ENCODE measurements at places on chromosomes 13 and 19.

DNA sequence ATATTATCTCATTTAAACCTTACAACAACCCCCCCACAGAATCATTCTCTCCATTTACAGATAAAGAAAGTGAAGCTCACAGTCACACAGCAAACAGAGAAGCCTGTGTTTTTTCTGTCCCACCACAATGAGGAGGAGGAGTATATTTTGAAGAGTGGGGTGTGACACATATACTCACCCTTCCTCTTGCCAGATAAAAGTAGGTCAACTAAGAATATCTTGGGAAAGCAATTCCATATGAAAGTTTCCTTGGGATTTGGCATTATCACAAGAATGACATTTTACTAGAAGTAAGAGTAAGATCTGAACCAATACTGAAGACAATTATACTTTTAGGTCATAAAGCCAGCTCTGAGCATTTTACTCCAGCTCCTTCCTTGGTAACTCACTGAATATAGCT, 287.5 kb upstream of the HTR2A start:
- DNase-seq, result no peak

DNA sequence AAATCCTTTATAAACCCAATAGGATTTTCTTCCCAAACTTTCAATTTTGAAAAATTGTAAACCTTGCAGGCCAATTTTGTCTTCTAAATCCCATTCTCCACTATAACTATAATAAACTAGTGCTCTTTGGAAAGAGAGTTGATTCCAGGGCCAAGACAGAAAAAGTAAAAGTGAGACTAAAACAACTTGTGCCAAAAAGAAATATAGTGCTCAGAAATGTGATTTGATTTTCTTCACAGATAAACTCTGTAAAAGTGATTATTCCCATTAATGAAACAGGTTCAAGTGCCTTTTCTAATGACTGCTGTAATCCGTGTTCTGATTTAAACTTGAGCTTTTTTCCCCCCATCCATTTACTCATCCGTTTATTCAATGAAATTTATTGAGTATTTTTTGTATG, 1831.1 kb downstream of the SLITRK5 start:
- DNase-seq, result no peak

- DNase-seq, result peak; percentile 85
These were observed 6.4 kb downstream of the ANGPTL6 start for GRCh38 chr19:10095948-10096614.

DNA sequence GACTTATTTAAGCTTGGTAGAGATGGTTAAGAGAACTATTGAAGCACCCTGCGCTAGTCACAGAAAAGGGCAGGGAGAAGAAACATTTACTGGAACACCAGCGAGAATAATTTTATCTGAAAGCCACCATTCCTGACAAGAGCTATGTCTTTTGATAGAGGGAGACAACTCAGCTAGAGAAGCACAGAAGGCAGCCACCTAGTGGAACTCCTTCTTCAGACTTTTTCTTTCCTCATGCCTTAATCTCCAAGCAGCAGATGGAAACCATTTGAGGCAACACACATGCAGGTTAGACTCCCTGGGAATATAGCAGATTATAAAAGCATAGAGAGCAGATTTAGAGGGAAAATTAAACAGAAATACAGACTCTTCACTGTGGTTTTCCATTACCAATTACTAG, 813.4 kb downstream of the SLITRK6 start:
- DNase-seq, result no peak

DNA sequence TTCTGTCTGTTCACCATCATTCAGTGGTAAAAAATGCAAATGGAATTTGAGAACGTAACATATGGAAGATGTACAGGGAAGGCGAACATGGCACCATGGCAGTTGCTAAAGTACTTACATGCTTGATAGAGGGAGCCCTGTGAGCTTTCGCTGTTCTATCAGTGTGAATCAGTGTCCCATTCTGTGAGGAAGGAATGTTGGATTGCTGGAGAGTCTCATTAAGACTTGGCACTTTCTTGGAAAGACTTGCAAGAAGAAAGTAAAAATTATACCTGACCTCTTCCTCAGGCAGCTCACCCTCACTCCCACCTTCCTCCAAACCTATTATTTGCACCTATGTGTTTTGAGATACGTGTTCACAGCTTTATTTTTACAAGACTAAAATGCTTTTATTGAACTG, 43.5 kb downstream of the FREM2 start:
- no peak for DNase-seq

GRCh38 chr19:2962018-2962670, 15.2 kb upstream of the TLE6 start:
- peak; percentile 56 for DNase-seq

DNA sequence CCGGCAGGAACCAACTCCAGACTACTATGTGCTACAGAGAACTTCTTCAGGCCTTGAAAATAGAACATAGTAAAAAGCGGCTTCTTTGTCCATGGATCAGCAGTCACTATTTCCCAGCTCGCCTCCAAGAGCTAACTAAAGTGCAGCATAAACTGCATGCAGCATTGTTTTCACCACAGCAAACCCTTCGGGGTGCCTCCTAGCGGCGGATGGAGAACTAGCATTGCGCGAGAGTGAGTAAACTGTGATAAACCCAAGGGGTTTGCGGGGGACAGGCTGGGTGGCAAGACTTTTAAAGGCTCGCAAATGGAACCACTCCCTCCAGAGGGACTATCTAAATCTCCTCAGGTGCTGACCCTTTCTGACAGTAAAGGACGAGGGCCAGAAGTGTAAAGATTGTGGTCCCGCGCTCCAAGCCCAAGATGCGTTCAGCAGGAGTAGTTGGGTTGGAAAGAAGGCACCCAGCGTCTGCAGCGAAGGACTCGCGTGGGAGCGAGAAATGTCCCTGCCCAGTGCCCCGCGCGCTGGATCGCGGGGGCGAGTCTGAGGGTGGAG, 21.5 kb upstream of the SGCG start:
- DNase-seq, result peak; percentile 6

GRCh38 chr13:111161601-111162600, 46.8 kb downstream of the ARHGEF7 start:
- DNase-seq, result no peak

GRCh38 chr19:32945260-32945659, 26.5 kb downstream of the CEP89 start:
- no peak for DNase-seq

DNA sequence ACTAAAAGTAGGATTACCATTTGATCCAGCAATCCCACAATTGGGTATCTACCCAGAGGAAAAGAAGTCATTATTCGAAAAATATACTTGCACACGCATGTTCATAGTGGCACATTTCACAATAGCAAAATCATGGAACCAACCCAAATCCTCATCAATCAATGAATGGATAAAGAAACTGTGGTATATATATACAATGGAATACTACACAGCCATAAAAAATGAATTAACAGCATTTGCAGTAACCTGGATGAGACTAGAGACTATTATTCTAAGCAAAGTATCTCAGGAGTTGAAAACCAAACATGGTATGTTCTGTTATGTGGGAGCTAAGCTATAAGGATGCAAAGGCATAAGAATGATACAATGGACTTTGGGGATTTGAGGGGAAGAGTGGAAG, 3.0 kb downstream of the ZNF708 start:
- no peak for DNase-seq

DNA sequence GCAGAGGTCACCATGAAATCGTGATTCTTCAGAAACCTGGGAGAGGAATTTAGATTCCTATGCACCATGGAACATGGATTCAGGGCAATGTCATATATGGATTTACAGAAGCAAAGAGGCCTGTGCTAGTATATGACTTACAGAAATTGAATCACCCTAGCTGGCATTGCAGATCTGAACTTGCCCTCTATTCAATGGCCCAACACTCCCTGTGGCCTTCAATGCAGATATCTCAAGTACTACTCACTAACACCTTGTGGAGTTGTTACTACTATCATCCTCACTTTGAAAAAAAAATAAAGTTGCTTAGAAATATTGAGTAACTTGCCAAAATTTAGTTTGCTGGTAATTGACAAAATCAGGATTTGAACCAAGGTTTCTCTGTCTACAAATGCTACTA, 305.4 kb upstream of the SLITRK1 start:
- no peak for DNase-seq

DNA sequence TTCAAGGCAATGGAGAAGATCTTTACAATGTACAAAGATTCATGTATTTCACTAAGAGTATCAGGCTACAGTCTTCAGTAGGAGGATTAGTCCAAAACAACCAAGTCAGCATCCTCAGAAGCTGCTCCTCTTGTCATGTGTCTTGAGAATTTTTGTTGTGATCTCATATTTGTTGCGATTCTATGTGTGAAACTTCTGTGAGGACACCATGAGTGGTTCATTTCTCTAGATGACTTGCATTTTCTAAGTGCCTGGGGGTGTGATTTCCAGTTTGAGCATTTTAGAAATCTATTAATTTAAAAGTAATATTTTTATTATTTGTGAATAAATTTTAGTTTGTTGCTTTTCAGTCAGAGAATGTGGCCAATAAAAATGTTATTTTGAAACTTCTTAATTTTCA, 94.5 kb downstream of the RAP2A start:
- DNase-seq, result no peak

GRCh38 chr19:6039566-6040225, 61.8 kb upstream of the RANBP3 start:
- DNase-seq, result no peak

DNA sequence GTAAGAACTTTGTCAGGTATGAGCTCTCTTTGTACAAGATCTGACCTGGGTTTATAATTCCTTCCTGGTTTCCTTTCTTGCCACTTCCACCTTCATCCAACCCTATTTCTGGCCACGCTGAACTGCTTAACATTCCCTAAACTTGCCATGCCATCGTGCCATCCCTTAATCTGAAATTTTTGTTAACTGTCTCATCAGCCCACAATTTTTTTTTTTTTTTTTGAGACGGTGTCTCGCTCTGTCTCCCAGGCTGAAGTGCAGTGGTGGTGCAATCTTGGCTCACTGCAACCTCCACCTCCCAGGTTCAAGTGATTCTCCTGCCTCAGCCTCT, 144.6 kb downstream of the GGACT start:
- peak; percentile 67 for DNase-seq

DNA sequence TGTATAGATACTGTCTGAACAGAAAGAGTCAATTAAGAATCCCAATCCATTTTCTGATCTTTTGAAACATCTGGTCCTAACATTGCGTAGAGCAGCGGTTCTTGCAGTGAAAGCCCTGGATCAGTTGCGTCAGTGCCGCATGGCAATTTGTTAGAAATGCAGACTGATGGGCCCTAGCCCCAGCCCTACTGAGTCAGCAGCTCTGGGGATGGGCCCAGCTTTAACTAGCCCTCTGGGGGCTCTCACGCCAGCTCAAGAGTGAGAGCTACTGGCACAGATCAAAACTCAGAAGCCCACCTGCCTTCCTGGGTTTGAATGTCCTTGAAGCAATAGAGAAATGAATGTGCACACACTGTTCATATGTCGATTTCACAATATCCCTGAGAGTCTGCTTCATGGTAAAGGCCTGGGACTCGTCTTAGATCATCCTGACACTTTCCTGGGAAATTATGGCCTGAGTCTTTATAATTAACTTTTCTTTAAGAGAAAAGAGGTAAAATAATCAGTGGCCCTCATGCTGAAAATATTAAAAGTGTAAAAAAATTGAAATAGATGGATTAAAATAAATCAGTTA, 206.8 kb upstream of the TMTC4 start:
- DNase-seq, result no peak

DNA sequence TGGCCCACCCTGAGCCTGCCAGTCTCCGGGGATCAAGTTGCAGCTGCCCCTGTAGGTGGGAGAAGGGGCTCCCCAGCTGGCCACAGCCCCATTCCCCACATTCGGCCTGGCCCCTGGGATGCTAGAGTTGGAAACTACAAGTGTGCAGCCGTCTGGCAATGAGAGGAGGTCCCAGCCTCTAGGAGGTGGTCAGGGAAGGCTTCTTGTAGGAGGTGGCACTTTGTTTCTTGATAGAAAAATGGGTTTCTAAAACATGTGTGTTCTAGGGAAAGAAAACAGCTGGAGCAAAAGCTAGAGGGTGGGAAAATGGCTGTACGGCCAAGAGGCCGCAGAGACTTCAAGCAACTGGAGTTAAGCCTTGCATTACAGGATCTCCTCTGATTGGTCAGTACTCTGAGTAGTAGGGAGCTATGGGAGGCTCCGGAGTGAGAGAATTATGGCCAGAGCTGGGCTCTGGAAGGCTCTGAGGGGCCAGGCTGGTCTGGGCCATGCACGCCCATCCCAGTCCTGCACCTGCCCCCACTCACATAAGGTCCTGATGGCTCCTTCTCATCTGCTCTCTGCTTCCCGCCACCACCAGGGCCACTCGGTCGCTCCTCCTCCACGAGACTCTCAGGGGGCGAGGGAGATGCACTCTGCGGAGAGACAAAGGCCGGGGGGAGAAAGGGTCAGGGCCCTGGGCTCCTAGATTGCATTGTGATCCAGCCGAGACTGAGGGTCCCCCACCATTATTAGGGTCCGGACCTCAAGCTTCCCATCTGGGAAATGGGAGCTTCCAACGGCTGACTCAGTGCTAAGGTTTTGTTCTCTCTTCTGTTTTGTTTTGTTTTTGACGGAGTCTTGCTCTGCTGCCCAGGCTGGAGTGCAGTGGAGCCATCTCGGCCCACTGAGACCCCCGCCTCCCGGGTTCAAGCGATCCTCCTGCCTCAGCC, 13.7 kb downstream of the TLE2 start:
- DNase-seq, result no peak

All from M059J (cell line).